ENCODE measurements at places on chromosomes 12 and 14.
A peak's percentile ranks its signal among the peaks of the same experiment; 100 is the strongest.

- no peak for DNase-seq
Observed at GRCh38 chr14:64266239-64266638, 27.9 kb downstream of the ESR2 start.

DNA sequence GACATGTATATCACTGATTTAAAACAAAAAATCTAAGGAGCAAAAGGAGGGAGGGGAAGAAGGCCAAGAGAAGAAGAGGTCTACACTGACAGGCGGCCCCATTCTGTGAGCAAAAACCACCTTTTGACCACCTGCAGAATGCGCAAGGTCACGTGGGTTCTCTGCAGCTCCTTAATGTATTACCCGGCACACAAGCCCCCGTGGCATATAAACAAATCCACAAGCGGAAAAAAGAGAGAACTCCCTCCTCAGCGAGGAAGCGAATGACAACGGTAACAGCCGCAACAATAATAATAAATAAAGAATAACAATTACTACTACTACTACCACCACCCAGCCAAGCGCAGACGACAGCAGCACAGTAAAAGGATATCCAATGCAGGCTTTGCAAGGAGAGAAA, 1.3 kb downstream of the KSR2 start:
- DNase-seq: no peak

DNA sequence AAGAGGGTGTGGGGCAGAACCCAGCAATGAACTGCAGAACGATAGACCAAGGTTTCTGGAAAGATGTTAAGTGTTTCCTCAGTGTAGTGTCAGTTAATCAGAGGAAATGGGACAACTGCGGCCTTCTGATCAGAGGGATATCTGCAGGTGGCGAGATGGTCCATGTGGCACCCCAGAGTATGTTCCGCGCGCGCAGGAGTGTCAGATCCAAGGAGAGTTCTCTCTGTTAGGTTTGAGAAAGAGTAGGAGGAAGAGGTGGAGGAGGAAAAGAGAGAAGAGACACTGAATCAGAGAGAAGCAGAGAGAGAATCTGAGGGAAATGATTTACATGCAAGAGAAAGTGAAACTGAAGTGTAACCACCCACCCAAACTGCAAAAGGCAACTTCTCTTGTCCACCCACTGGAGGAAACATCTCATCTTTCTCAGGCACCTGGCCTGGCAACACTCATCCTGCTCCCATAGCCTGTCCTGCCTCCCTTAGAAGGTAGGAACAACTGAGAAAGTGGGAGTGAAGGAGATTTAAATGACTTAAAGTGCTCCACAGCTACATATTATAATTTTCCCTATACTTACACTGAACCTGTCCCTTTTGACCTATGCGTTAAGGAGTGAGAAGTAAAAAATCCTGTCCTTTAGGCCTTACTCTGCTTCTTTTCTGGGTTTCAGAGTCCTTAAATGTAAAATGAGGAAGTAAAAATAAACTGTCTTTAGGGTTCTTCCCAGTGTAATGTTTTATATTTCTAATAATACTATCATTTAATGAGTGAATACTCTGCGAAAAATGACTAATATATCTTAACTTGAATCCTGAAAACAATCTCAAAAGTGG, 6.8 kb upstream of the TESPA1 start:
- DNase-seq: peak; percentile 52

GRCh38 chr12:104371043-104371870, 67.7 kb downstream of the EID3 start:
- DNase-seq: no peak
